ENCODE measurements at places on chromosomes 2 and 18.

GRCh38 chr2:54321047-54321446, 65.0 kb upstream of the TSPYL6 start:
- DNase-seq: no peak

- DNase-seq: peak; percentile 8
These were observed 51.8 kb downstream of the LPIN2 start for GRCh38 chr18:2960983-2961696.

- DNase-seq: peak; percentile 56
These were observed 18.1 kb upstream of the CREG2 start for GRCh38 chr2:101405351-101405899.

DNA sequence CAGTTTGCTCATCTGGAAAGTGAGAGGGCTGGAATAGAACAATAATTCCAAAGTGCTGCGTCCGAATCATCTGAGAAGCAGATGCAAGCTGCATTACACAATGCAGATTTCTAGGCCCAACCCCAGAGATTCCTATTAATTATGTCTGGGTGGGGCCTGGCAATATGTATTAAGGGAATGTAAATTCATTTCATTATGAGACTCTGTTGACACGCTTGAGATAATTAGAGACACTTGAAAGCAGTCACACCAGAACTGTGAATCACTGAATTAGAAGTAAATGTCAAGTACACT, 54.7 kb upstream of the HK2 start:
- DNase-seq: no peak

- DNase-seq: no peak
These were observed 30.4 kb downstream of the TRABD2A start for GRCh38 chr2:84850471-84850870.

DNA sequence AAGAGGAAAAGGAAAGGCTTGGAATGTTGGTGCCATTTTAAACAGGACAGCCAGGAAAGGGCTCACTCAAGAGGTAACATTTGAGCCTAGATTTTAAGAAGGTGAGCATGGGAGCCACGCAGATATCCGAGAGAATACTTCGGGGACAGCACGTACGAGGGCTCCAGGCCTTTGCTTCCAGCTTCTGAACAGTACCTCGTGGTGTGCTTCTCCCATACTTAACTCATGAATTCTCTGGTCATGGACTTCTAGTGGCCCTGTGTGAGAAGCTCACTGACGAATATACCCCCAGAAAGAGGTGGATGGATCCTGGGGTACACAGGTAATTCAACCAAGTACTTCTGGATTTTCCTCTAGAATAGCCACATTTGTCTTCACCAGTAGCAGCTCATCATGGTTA, 2.7 kb upstream of the VIT start:
- DNase-seq: no peak

DNA sequence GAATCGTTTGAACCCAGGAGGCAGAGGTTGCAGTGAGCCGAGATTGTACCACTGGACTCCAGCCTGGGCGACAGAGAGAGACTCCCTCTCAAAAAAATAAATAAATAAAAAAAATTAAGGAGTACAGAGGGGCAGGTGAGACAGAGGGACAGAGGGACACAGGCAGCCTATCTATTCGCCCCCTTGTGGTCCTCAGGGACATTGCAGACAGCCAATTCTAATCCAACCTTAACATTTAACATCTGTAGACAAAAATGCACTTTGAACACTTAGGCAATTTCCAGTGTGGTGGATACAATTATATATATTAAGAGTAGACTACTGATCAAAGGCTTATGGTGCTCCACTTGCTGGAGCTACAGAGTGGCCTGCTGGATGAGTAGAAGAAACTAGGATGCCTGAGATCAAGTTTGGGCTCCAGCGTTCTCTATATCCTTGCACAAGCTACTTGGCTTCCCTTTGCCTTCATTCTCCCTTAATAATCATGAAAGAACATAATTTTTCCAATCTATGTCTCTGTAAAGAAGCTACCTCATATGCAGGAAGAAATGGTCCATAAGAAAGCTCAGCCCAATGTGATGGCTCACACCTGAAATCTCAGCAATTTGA, 8.2 kb upstream of the SMARCAL1 start:
- peak; percentile 41 for DNase-seq

DNA sequence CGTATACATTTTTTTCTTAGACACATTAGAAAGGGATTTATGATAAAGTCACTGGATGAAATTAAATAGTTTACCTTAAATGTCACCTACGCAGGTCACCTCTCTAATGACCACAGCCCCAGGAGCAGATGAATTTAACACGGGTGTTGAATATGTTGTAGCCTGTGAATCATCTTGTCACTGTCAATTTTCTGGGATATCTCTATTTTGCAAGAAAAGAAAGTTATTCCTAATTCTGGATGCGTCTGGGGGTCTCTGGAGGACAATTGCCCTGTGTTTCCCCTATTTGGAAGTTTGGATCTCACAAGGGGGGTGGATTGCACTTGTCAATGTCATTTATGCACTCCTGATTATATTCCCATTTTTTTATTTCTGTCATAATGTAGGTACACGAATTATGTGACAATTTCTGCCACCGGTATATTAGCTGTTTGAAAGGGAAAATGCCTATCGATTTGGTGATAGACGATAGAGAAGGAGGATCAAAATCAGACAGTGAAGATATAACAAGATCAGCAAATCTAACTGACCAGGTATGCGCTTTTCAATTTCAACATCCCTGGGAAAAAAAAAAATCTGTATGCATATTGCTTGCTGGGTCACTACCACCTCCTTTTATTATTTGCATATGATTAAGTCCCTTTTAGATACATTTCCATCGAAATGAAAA, 7.7 kb downstream of the MEIS1 start:
- no peak for DNase-seq

GRCh38 chr2:47907039-47907781, 912 bp upstream of the FBXO11 start:
- DNase-seq: no peak

DNA sequence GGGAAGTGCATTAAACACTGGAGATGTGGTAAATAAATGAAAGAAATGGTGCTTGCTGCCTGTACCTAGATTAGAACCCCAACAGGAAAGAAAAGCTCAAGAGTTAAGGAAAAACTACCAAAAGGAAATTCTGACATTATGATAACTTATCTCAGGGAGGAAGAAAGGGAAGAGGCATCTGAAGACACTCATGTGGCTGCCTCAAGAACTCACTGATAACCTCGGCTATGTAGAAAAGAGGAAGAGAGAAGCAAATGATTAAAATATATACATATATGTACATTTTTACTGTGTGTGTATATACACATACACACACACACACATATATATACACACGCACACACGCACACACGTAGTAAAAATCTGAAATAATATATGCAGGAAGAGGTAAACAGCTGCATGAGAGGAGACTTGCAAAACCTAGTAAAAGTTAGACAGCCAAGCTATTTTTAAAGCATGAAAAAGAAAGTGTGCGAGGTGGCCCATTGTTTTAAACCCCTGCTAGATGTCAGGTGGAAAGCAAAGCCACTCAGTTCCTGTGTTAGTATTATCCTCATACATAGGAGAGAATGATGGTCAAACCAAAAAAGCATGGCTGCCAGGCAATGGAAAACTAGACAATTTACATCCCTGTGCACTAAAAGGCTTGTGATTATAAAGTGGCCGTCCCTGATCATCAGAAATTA, 483.0 kb upstream of the NRP2 start:
- no peak for DNase-seq

DNA sequence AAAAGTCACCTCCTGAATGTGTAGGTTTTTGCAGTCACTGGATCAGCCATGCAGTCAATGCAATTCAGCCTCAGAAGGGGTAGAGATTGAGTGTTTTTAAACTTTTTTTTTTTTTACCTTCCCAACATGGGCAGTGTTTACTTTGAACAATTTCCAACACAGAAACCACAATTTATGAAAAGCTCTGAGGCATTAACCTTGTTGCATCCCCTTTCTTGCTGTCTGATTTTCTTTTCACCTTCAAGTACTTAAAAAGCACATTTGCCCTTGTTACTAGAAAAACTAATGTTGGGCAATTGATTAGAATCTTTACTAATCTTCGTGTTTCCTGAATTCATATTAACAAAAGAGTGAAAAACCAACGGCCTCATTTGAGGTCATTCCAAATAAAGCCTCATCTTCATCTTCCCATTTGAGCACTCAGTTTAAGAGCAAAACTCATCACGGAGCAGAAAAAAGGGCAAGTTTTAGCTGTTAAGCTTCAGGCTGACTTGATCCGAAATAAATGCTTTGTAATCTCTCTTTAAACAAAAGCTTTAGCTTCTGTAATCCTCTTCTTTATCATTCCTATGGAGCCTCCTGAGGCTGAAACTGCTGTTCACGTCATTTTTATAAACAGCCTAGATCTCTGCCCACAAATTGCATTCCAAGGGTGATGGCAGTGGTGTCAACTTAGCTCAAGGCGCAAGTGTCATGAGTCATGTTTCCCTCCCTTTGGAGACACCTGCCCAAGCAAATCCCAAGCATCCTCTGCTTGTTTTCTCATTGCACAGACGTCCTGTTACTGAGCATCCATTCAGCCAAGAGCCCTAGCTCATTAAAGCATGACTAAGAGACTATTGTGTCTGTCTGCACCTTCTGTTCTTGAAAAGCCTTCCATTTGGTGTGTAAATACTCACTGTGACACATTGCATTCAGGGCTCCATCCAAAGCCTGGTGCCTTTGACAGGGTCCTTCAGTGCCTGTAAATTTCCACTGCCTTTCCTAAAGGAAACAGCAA, 107.7 kb downstream of the HNMT start:
- DNase-seq: no peak

DNA sequence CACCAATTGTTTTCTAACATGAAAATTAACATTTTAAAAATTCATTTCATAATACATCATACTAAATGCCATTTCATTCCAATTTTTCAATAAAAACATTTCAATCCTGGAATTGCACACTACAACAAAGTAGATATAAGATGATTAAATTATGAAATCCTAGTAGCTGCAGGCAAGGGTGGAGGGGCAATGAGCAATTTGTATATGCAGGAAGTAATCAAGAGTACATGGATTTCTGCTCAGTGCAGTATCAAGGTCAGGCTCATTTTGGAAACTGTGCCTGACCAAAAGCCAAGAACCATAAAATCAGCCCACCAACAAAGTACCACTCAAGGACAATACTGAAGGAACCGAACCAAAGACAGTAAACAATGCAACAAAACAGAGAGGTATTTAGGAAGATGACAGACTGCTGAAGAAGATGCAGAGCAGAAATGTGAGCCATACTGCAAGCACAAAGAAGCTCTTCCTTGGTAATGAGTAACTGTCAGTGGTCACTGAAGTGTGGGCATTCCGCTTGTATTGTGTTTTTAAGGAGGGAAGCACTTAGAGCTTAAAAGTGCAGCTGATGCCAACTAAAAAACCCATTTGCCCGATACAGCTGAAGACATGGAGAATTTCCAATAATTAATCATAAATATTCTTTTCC, 34.5 kb upstream of the DSEL start:
- DNase-seq: no peak

- peak; percentile 61 for DNase-seq
These were observed 219.3 kb upstream of the APCDD1 start for GRCh38 chr18:10234912-10235660.

- peak; percentile 44 for DNase-seq
These were observed 45.9 kb upstream of the ATP5MC3 start for GRCh38 chr2:175227393-175227792.

DNA sequence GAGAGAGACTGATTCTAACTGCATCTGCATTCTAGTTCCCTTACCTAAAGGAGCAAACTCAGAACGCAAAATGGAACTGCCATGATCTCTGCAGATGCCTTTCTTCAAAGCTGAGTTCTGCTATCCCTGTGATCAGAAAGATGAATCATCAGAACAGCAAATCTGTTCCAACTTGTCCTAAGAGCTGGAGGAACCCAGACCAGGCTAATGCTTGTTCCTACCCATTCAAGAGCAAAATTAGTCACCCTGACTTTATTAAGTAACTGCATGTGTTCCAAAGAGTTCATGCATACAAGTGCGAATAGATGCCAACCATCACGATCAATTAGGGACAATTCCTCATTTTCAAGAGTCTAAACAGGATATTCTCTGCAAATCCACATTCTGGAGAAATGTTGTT, 46.5 kb downstream of the MBP start:
- DNase-seq: peak; percentile 79

GRCh38 chr2:1925516-1925915, 181.2 kb upstream of the PXDN start:
- no peak for DNase-seq

- DNase-seq: no peak
These were observed 35.7 kb upstream of the SIX2 start for GRCh38 chr2:45044916-45045315.

DNA sequence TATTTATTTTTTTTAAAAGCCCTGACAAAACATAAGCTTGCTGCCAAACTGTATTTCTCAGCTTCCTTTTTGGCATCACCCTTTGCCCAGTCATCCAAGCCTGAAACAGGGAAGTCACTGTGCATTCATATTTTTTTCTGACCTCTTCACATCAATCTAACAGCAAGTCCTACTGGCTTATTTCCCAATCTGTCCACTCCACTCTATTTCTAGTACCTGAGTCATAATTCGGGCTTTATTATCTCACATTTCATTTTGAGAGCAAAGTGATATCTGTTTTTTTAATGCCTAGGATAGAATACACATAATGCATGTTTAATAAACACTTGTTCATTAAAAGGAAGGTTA, 5.1 kb downstream of the HNMT start:
- DNase-seq: peak; percentile 95

- no peak for DNase-seq
These were observed 1341.3 kb upstream of the PIK3C3 start for GRCh38 chr18:40613721-40614120.

GRCh38 chr18:57589161-57589560, 2.7 kb upstream of the FECH start:
- DNase-seq: no peak

GRCh38 chr2:221791844-221792243, 219.7 kb upstream of the EPHA4 start:
- DNase-seq: no peak

DNA sequence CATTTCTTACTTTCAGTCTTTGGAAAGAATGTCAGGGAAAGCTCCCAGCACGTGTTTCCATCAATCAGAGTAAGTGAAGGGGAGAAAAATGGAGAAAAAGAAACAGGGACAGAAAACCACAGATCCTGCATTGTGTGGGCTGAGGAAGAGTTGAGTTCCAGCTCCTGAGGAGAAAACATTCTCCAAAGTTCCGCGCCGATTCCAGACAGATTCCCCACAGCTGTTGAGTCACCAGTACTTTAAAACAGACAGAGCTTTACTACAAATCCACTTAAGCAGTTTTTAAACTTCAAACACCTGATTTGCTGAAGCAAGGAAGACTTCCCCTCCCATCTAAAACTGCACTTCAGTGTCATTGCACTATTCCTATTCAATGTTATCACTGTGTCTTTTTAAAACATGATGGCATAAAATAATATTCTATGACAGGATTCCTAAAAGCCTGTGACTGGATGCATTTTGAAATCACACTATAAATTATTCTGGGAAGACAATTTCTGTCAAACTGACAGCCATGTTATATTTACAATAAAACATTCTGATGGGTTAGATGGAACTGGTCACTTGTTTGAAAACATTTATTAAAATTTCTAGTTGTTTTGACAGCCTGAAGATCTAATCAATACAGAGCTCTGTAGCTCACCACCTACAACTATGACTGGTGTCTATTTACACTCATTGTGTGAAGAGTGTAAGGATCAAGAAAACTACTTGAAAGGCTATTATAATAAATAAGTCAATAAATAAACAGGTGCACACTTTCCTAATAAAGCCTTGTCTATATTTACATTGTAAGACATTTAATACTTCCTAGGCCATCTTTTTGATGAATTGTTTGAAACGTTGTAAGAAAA, 40.9 kb downstream of the TCF4 start:
- DNase-seq: no peak

- no peak for DNase-seq
These were observed 47.4 kb downstream of the TRPM8 start for GRCh38 chr2:233964581-233964980.

Data from inflammatory macrophage (primary cell).